SK-MEL-5 (cell line): ENCODE measurements at places on chromosomes 2 and 18. TPM values are rescaled to one million over a fixed set of nuclear protein-coding genes. Genes with fewer than 3 reads are reported as not detected.

- no peak for DNase-seq
These were observed 63.8 kb upstream of the IL1R1 start for GRCh38 chr2:102078773-102079172.

DNA sequence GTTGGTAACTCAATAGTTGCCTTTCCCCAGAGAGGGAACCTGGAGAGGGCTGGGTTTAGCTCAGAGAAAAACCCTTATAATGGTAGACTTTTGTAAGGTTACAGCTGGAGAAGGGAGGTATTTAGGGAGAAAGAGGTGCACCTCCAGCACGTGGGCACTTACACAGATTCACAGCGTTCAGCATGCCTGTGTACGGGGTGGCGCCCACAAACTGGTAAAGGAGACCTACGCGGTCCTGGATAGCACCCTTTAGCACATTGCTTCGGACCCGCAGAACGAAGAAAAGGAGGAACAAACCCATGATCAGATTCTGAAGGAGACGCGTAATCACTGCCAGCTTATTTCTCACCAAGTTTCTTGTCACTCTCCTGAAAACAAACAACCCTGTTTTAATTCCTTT is 14.9 kb downstream of the ABCG5 start:
- no peak for DNase-seq

DNA sequence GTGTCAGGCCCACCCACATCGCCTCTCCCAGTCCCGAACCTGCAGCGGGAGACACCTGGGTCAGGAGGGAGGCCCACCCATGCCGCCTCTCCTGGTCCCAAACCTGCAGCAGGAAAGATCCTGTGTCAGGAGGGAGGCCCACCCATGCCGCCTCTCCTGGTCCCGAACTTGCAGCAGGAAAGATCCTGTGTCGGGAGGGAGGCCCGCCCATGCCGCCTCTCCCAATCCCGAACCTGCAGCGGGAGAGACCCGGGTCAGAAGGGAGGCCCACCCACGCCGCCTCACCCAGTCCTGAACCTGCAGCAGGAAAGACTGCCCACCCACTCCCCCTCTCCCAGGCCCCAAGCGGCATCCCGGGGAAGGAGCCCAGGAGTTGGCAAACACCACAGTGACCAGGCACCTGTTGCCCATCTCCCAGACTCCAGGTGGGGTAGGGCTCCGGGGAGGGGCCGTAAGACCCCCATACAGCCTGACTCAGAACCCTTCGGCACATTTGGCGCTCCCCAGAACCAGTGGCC is 7.8 kb downstream of the SLC66A2 start:
- DNase-seq = no peak

The DSC1 gene
- total RNA-seq = not detected in 2 replicates

GRCh38 chr2:138476940-138477339 is 24.6 kb upstream of the SPOPL start:
- DNase-seq = peak; percentile 13
